ENCODE measurements at places on chromosomes 16 and 17.

DNA sequence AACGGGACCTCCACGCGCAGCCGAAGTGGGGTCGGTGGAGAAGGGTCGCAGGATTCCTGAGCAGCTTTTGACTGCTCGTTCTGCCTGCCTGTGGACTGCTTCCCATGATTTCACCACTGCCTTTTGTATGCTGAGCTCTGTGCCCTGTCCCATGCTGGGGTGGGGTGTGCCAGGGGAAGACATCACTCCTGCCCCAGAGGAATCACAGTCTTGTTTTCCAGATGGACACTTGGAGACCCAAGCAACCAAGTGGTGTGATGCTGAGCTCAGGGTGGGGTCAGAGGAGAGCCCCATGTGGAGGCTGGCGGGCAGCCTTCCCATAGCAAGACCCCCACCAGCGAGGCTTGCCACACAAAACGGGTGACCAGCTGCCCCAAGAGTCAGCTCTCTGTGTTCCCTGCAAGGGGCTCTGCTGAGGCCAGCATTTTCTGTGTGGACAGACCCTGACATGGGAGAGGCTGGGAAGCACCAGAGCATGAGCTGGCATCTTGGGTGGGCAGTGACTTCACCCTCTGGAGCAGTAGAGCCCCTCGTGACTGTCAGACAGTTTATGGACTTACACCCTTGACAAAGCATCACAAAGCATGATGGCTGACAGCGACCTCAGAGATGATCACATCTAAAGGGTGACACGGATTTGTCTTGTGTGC, 111.9 kb downstream of the GNAO1 start:
- no peak for DNase-seq

GRCh38 chr16:1010251-1010650, 28.7 kb downstream of the SOX8 start:
- no peak for DNase-seq

DNA sequence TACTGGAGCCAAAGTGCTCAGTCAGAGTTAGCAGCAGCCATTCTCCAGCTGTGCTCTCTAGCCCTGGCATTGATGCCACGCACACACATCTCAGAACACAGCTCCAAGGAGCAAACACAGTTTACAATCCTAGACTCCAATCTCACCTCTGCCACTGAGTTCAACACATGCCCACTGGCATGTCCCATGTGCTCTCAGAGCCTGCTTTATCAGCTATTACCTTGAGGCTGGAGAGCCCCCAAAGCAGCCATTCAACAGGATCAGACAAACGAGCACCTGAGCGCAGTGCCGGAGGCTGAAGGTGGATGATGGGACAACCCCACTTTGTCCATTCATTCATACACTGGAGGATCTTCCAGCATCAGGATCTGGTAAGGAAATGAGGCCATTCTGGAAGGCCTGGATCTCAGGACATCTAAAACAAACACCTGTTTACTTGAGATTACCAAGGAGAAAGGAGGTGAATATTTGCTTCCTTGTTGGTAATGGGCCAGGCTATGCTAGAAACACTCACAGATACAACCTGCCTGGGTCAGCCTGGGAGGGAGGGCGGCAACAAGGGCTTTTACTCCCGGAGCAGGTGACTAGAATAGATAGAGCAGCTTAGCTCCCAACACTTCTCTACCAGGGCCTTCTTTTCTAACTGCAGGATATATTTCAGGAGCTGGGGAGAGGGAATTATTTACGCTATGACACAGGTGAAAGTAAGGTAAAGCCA, 25.4 kb downstream of the RANBP10 start:
- no peak for DNase-seq

DNA sequence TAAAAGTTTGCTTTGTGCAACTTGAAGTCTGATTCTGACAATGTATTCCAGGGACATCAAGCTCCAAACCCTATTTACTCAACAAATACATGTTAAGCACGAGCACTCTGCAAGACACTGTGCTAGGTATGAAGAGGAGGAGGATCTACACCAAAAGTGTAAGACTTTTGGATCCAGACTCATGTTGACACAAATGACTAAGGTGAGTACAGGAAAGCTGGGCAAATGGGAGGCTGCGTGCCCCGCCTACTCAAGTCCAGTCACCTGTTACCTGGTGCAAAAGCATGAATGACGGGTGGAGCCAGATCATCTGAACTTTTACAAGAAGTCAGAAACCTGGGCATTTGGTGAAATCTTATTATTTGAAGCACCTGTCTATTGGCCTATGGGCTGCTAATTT, 120.7 kb downstream of the ABCC12 start:
- DNase-seq = no peak

DNA sequence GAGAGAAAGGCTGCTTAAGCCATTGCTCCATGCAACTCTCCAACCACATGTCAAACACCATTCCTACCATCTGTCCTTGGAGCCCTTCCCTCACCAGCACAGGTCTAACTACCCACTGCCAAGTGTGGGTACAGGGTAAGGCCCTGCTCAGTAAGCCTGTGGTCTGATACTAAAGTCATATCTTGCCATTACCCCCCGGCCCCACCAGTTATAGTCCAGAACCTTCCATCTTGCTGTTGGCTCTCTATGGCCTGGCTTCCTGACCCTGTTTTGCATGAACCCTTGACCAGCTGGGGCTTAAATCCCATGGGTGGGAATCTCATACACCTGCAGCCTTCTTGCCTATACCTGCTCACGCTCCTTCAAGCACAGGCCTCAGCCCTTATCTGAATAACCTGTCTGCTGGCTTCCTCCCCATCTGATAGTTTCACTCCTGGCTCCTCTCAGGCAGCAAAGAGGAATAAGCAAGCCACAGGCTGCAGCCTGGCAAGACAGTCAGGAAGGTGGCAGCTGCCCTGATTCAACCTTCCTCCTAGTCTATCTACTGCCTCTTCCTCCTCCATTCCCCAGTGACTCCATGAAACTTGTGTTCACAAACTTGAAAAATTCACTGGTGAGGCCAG, 64.1 kb downstream of the ZFHX3 start:
- DNase-seq = no peak

DNA sequence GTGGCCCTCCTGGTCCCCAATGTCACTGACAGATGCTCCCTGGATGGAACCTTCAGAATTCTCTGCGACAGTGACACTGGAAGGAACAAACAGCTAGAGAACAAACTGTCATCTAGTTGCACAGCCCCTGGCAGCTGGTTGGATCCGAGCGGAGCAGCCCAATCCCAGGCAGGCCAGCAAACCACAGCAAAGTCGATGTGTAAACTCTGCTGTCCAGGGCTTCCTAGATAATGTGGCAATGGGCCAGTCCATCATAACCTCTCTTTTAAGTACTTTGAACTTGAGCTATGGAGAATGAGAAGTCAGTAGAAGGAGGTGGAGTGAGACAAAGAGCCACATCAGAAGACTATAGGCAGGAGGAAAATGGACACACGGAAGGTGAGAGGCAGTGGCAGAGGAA, 323.0 kb downstream of the CBLN1 start:
- no peak for DNase-seq

DNA sequence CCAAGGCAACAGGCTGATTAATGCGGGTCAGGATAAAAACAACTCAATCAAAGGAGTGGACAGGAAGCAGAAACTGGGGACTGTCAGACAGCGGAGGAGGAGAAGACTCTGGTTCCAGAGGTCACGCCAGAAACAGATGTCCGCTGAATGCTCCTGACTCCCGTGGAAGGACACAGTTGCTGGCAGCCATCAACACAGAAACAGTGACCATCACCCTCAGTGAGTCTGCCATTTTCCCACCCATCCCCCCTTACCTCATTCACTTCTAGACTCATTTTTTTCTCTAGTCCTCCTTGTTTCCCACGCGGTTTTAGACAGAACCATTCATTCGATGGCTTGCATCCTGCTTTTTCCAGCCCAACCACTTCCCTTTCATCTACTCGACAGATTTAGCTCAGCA, 40.9 kb downstream of the DHRS7C start:
- no peak for DNase-seq

- no peak for DNase-seq
Measured at GRCh38 chr16:57981636-57982035, 10.7 kb upstream of the CNGB1 start.

DNA sequence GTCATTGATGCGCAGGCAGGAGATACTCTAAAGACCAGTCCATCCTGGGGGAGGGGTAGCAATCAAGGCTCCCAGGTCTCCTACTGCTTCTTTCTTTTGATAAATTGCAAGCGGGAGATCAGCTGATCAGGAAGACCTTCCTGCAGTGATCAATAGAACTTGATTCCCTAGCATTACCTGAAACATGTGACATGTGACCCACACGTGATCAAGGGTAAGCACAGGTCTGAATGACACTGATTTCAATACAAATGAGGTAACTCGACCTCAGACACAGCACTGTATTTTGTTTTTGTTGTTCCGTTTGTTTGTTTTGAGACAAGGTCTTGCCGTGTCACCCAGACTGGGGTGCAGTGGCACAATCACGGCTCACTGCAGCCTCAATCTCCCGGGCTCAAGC, 39.6 kb upstream of the MLYCD start:
- DNase-seq = no peak

DNA sequence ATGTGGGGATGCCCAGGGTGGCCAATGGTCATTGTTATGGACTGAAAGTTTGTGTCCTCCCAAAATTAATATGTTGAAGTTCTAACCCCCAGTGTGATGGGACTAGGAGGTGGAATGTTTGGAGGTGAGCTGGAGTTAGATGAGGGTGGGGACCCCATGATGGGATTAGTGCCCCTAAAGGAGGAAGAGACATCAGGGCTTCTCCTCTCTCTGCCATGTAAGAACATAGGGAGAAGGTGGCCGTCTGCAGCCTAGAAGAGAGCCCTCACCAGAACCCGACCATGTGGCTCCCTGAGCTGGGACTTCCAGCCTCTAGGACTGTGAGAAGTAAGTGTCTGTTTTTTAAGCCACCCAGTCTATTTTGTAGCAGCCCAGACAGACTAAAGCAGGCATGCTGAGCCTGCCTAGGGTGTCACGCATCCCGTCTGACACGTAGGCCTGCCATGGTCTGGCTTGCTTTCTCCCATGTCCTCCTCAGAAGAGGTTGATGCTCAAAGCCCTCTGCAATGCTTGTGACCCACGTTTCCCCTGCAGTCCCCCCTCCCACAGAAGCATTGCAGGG, 4.0 kb upstream of the PRPSAP1 start:
- DNase-seq = no peak

DNA sequence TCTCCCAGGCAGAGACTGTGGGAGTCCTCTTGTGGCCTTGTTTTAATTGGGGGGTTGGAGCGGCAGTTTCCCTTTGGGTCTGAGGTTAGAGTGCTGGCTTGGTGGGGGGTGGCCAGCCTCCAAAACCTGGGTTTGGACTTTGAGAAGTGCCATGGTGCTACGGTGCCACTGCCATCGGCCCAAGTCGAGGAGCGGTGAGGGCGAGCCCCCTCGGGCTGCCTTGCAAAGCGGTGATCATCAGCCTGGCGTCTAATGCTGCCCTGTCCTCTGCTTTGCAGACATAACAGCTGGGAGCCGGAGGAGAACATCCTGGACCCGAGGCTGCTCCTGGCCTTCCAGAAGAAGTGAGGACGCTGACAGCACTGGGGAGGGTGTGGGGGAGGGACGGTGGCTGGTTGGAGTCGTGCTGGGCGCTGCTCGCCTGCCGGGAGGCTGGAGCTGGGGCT, 1.2 kb downstream of the CBX2 start:
- no peak for DNase-seq

- no peak for DNase-seq
Measured at GRCh38 chr17:36937959-36938565, 787 bp downstream of the LHX1 start.

- DNase-seq = peak; percentile 91
Measured at GRCh38 chr16:56988948-56989945, at the start of gene NLRC5. TSS of gene NLRC5 (plus strand) at chr16:56989557. CDS start at chr16:57020713, 31,156 bp downstream.

- no peak for DNase-seq
Measured at GRCh38 chr17:57523926-57524632, 221.0 kb downstream of the CCDC182 start.

GRCh38 chr16:62100651-62101050, 64.4 kb upstream of the CDH8 start:
- DNase-seq = no peak

DNA sequence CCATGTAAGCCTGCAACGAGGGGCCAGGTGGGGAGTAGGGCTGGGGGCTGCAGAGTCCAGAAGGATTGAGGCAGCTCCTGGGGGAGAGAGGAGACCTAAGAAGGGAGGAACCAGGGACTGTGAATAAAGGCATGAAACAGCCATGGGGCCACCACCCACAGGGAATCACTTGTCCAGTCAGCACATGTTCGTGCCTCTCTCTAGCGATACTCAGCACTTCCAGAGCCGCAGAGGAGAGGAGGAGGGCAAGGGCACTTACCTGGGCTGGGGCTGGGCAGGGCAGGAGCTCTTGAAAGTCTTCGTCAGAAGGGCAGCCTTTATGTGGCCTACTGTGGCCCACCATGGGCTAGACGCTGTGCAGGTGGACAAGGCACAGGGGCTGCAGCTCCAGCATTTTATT, 24.2 kb downstream of the CACNA1G start:
- no peak for DNase-seq

GRCh38 chr16:27698266-27698665, 148.3 kb downstream of the KATNIP start:
- no peak for DNase-seq

GRCh38 chr17:75032720-75033280, 14.0 kb downstream of the ATP5PD start:
- no peak for DNase-seq

GRCh38 chr17:13921841-13922776, 147.2 kb upstream of the COX10 start:
- no peak for DNase-seq

GRCh38 chr17:1377334-1377733, 22.7 kb downstream of the YWHAE start:
- DNase-seq = no peak

DNA sequence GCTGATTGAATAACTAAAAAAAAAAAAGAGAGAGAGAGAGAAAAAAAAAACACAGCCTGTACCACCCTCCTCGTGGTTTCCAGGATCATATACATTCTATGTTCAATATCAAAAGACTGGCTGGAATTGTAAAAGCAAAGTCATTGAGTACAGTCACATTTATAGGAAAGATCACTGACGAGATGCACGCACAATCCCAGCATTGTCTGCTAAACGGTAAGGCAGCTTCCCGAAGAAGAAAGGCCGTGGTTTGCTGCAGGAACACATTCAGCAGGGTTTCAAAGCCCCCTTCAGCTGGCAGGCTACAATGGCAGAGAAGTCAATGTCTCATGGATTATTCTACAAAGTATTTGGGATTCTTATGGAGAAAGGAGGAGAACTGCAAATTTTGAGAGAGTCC, 9.3 kb downstream of the NQO1 start:
- no peak for DNase-seq

DNA sequence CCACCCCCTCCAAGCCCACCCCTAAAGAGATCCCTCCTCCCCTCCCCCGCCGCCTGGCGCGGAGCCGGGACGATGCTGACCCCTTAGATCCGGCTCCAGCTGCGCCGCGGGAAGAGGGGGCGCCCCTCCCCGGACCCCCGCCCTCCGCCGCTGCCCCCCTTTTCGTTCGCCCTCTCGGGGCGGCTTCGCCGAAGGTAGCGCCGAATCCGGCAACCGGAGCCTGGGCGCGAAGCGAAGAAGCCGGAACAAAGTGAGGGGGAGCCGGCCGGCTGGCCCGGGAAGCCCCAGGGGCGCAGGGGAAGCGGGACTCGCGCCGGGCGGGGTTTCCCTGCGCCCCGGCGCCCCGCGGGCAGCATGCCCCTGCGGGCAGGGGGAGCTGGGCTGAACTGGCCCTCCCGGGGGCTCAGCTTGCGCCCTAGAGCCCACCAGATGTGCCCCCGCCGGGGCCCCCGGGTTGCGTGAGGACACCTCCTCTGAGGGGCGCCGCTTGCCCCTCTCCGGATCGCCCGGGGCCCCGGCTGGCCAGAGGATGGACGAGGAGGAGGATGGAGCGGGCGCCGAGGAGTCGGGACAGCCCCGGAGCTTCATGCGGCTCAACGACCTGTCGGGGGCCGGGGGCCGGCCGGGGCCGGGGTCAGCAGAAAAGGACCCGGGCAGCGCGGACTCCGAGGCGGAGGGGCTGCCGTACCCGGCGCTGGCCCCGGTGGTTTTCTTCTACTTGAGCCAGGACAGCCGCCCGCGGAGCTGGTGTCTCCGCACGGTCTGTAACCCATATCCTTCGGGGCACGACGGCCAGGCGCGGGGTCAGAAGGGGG, 623 bp downstream of the CACNA1G start:
- DNase-seq = no peak

All from activated CD4-positive, alpha-beta T cell treated with anti-CD3 and anti-CD28 coated beads, Interleukin-2, amount 50 U/mL, for 24 hours (primary cell).